Bladder microvascular endothelial cell (primary cell): ENCODE measurements at places on chromosomes 1 and 21. TPM values are rescaled to one million over a fixed set of nuclear protein-coding genes. Genes with fewer than 3 reads are reported as not detected.

The ST6GALNAC5 gene
- total RNA-seq = not detected in 2 replicates

The KRTAP10-6 gene
- not detected in 2 replicates for total RNA-seq

The XCL1 gene
- not detected in 2 replicates for total RNA-seq

The FAM163A gene
- 0.25 TPM in 1 of 2 replicates, not detected in the other for total RNA-seq

The BRDT gene
- total RNA-seq = not detected in 2 replicates

The AIDA gene
- total RNA-seq = 38.7 and 65.8 TPM in 2 replicates

The SLC5A3 gene
- 4.9 and 55.5 TPM in 2 replicates for total RNA-seq

The KCNJ9 gene
- not detected in 2 replicates for total RNA-seq

The PLPPR5 gene
- not detected in 2 replicates for total RNA-seq

The CHI3L2 gene
- not detected in 2 replicates for total RNA-seq

The NHLH1 gene
- total RNA-seq = 0.06 TPM in 1 of 2 replicates, not detected in the other

The TRIM45 gene
- 0.65 and 1.3 TPM in 2 replicates for total RNA-seq

The FCRL6 gene
- total RNA-seq = not detected in 2 replicates

The CASQ2 gene
- not detected in 2 replicates for total RNA-seq

The VPS45 gene
- total RNA-seq = 18.6 and 43.3 TPM in 2 replicates

The LAMC1 gene
- total RNA-seq = 412 and 874 TPM in 2 replicates

The NES gene
- 81.5 and 125 TPM in 2 replicates for total RNA-seq

The OR10J1 gene
- total RNA-seq = not detected in 2 replicates

The ANKRD65 gene
- total RNA-seq = 0.25 and 0.32 TPM in 2 replicates

The MATN1 gene
- 0.13 and 0.16 TPM in 2 replicates for total RNA-seq

The B3GALT6 gene
- 16.5 and 25.5 TPM in 2 replicates for total RNA-seq

The GCSAML gene
- under 0.01 TPM in 1 of 2 replicates, not detected in the other for total RNA-seq

The AADACL3 gene
- total RNA-seq = not detected in 2 replicates

The FGR gene
- total RNA-seq = 0.06 and 0.49 TPM in 2 replicates

The CFAP107 gene
- not detected in 2 replicates for total RNA-seq

The KIAA1614 gene
- total RNA-seq = 3.4 and 3.8 TPM in 2 replicates

The NAXE gene
- total RNA-seq = 52.5 and 61.0 TPM in 2 replicates

The TNNI3K gene
- not detected in 2 replicates for total RNA-seq
